ENCODE measurements at places on chromosomes 7 and 10.

DNA sequence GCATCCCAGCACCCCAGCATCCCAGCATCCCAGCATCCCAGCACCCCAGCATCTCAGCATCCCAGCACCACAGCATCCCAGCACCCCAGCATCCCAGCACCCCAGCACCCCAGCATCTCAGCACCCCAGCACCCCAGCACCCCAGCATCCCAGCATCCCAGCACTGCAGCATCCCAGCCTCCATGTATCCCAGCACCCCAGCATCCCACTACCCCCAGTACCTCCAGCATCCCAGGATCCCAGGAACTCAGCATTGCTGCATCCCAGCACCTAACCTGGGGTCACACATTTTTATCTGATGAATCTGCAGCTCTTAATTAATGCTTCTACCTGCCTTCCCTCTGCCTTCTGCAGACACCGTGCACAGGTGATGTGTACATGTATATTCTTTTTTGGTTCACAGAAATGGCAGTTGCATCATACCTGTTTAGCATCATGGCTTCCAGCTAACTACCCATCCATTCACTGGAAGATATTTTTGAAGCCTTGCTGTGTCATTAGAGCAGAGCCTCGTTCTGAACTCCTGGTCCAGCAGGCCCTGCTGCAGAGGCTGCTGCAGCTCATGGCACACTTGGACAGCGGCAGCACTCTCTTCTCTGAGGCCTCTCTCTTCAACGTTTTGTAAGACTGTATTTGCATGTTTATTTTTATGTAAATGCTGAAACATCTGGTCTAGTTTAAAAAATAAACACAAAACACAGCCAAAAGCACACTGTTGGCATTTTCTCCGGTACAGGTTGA, 4.6 kb upstream of the CFAP46 start:
- peak; percentile 29 for DNase-seq

DNA sequence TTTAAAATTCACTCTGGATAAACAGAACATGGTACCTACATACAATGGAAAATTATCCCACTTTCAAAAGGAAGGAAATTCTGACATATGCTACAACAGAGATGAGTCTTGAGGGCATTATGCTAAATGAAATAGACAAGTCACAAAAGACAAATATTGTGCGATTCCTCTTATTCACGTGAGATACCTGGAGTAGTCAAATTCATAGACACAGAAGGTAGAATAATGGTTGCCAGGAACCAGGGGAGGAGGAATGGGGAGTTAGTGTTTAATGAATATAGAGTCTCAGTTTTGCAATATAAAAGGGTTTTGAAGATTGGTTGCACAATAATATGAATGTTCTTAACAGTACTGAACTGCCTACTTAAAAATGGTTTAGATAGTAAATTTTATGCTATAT, 69.8 kb upstream of the WAC start:
- no peak for DNase-seq

GRCh38 chr7:54543051-54543488, 895 bp downstream of the VSTM2A start:
- peak; percentile 85 for DNase-seq

GRCh38 chr7:133675510-133676218, 422.8 kb downstream of the EXOC4 start:
- no peak for DNase-seq

All from eye (tissue), 1 donor.